Omental fat pad (tissue), 4 donors: ENCODE measurements at places on chromosomes 11 and 22.

DNA sequence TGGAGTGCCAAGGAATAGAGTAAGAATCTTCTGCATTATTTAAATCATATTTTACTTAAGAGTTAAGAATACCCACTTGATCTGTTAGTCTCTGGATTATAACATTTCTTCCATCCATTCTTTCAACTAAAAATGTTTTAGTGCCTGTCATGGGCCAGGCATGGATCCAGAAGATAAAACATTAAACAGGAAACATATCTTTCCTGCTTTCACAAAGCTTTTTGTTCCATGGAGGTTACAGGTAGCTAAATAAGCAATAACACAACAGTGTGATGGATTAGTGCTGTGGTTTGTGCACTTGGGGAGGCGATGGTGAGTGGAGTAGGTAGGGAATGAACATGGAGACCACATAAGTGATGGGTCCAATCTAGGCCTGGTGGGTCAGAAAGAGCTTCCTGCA lies 258.5 kb downstream of the DDX10 start:
- DNase-seq: no peak

- DNase-seq: no peak
Observed at GRCh38 chr11:76209973-76210930, 4.0 kb upstream of the WNT11 start.

- DNase-seq: no peak
Observed at GRCh38 chr11:110878513-110878912, 166.3 kb upstream of the ARHGAP20 start.

- DNase-seq: no peak
Observed at GRCh38 chr11:134226806-134227325, 2.4 kb downstream of the VPS26B start.

- no peak for DNase-seq
Observed at GRCh38 chr11:112694245-112694644, 267.0 kb upstream of the NCAM1 start.

DNA sequence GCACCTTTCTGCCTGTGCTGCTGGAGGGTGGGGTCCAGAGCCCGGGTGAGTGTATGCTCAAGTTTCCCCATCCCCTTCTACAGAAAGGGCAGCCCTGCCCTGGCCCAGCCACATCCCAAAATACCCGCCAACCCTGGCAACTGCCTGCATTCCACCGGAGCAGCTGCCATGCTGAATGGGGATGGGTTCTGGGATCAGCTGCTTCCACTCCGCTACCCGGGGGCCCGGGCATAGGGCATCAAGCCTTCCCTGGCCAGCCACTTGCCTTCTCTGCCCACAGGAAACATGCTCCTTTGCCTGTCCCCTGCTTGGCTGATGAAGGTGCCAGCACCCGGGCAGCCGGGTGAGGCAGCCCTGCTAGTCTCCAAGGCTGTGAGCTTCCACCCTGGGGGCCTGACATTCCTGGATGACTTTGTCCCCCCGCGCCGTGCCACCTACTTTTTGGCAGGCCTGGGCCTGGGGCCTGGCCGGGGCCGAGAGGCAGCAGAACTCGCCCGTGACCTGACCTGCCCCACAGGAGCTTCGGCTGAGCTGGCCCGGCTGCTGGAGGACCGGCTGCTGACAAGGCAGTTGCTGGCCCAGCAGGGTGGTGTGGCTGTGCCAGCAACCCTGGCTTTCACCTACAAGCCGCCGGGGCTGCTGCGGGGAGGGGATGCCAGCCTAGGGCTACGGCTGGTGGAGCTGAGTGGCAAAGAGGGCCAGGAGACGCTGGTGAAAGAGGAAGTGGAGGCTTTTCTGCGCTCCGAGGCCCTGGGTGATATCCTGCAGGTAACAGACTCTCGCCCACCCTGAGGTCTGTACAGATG lies 3.2 kb downstream of the CARNS1 start:
- DNase-seq: no peak

GRCh38 chr11:66867425-66868040 lies 10.7 kb downstream of the LRFN4 start:
- no peak for DNase-seq

- no peak for DNase-seq
Observed at GRCh38 chr11:27020751-27021150, 19.9 kb upstream of the BBOX1 start.

- no peak for DNase-seq
Observed at GRCh38 chr11:72738199-72739141, 13.7 kb downstream of the ARAP1 start.
